ENCODE measurements at places on chromosomes 1 and 21.

DNA sequence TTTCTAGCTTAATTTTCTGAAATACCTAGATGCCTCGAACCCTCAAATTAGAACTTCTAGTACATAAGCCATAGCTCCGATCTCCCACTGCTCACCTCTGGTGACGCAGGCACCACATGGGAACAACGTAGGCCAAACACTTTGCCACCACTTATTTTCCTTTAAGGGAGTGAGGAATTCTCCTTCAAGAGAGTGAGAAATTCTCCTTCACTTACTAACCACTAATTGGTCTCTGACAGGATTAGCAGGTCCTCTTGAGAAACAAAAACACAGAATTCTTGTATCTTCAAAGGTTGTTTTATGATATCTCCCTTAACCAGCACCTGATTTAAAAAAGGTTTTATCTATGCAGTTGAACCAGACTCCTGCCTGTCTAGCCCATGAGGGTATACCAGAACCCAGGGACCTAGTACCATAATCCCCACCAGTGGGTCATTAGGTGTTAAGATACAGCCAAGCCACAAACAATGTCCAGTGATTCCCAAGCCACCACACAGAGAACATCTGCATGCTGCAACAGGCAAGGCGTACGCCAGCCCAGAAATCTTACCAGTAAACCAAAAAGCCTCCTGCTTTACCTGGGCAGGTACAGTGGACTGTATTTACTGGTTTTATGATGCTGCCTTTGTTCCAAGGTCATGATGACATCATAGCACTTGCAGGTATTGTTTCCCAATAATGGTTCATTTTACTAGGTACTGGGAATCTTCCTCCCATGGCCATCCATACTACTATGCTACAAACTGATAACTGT lies 20.3 kb upstream of the CXADR start:
- DNase-seq, result no peak

DNA sequence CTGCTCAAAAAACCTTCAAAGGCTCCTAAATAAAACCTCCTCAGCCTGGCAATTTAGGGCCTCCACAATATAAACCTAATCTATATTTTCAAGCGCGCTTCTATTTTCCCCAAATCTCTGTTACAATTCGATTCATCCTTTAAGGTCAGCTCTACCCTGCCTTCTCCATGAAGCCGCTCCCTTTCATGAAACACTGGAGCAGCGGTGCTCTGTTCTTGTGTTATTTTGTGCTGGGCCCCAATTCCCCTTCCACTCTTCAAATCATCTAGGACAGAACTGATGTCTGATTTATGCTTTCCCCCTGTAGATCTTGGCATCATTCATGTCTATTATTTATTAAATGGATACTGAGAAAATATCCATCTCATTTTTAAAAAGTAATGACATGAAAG lies 6.9 kb downstream of the ERRFI1 start:
- DNase-seq, result no peak

DNA sequence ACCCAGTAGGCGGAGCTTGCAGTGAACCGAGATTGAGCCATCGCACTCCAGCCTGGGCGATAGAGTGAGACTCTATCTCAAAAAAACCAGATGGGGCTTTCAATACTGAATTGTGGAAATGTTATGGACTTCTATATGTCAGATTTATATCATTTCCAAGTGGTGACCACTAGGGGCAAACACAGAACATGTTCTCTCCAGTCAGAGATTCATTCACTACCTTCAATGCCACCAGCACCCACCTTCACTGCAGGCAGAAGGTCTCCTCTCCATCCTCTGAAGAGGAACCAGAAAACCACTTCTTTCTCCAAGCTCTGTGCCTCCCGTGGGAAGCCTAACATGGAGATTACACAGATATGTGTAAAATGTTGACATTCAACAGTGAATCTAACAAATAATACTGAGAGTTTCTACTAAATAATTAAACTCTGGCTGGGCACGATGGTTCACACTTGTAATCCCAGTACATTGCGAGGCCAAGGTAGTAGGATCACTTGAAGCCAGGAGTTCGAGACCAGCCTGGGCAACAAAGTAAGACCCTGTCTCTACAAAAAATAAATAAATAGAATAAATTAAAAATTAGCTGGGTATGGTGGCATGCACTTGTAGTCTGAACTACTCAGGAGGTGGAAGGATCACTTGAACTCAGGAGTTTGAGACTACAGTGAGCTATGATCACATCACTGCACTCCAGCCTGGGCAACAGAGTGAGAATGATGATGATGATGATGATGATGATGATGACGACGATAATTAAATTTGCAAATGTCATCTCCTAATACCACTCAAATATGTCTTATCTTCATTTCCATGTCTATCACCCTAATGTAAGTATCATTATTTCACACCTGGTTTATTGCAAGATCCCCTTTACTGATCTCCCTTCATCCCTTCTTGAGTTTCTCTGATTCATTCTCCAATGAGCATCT lies 151.1 kb downstream of the ZNF281 start:
- DNase-seq, result no peak

DNA sequence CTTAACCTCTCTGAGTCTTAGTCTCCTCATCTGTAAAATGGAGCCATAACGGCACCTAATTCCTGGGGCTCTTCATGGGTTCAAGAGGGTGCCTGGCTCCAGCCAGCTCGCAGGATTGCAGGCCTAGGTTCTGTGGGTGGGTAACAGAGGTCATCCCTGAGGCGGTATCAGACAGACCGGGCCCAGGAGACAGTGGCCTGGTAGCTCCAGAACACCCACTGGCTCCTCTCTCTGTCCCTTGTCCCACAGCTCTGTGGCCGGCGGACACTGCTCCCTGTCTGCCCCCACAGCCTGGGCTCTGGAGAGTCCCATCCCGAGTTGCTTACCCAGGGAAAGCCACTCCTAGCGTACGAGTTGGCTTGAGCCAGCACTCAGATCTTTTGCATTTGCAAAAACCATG lies 150.3 kb downstream of the PEX14 start:
- DNase-seq, result no peak

DNA sequence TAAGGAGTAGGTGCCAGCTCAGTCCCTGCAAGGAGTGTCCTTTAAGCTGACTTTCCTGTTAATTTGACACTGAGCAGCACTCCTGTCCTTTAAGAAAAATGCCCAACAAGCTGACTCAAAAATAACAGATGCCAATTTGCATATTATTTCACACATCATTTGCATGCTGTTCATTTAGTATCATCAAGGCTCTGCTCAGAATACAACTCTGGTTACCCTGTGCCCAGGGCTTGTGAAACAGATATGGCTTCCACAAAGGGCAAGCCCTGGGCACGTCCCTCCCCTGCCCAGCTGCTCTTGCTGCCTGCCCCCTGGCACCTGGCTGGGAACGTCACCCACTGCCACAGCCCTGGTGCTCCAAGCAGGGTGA lies 10.3 kb downstream of the KCNN3 start:
- no peak for DNase-seq

Measured in stimulated activated CD8-positive, alpha-beta memory T cell treated with anti-CD3 and anti-CD28 coated beads, Interleukin-7, amount 100 ng/mL, for 1 hour (primary cell).